ENCODE measurements at places on chromosomes 12 and 14. TPM values are rescaled to one million over a fixed set of nuclear protein-coding genes. Genes with fewer than 3 reads are reported as not detected.
A peak's percentile ranks its signal among the peaks of the same experiment; 100 is the strongest.

GRCh38 chr14:104935955-104936354 is 11.3 kb downstream of the PLD4 start:
- H3K4me3 ChIP-seq: no peak overlapping the region
- H3K27ac ChIP-seq: no peak overlapping the region
- no peak for DNase-seq

DNA sequence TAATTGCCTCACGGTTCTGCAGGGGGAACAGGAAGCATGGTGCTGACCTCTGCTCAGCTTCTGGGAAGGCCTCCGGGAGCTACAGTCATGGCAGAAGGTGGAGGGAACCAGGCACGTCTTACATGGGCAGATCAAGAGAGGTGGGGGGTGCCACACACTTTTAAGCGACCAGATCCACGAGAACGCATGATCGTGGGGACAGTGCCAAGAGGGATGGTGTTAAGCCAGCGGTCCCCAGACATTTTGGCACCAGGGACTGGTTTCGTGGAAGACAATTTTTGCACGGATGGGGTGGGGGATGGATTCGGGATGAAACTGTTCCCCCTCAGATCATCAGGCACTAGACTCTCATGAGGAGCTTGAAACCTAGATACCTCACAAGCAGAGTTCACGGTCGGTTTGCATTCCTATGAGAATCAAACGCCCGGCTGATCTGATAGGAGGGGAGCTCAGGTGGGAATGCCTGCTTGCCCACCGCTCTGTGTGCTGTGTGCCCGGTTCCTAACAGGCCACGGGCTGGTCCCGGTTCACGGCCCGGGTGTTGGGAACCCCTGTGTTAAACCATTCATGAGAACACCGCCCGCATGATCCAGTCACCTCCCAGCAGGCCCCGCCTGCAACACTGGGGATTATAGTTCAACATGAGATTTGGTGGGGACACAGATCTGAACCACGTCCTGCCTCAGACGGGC is 96.9 kb downstream of the ADGRD1 start:
- DNase-seq: no peak
- H3K27ac ChIP-seq: no peak overlapping the region
- no peaks in the 10 kb centered on the region for H3K4me1 ChIP-seq

- no peaks in the 10 kb centered on the region for H3K36me3 ChIP-seq
- DNase-seq: no peak
- H3K27me3 ChIP-seq: no peaks in the 10 kb centered on the region
- peaks cover 48% of the 10 kb centered on the region for H3K4me1 ChIP-seq
- H3K4me3 ChIP-seq: no peak overlapping the region
Observed at GRCh38 chr12:13367973-13368372, 171.4 kb downstream of the EMP1 start.

The KLRK1 gene
- total RNA-seq: not detected

The KCNJ8 gene
- 3.6 TPM for total RNA-seq

The IL31 gene
- total RNA-seq: not detected

DNA sequence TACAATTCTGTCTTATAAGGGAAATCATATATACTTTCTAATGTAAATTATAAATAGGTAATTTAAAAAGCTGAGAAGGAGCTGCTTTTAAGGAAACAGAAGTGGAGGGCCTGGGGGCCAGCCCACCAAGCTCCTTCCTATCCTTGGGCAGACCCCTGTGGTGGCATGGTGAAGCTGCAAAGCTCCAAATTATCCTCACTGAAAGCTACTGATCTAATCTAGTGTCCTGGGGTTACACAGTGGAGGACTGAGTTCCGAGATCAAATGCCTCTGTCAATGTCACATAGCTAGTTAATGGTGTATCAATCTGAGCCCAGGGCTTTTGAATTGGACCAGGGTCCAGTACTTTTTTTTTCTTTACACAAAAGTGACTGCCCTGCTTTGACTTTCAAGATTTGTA is 355.4 kb downstream of the CEP128 start:
- peaks cover 16% of the 10 kb centered on the region for H3K4me1 ChIP-seq
- no peaks in the 10 kb centered on the region for H3K27me3 ChIP-seq
- DNase-seq: no peak
- no peak overlapping the region for H3K27ac ChIP-seq
- peaks cover 6% of the 10 kb centered on the region for H3K36me3 ChIP-seq
- H3K4me3 ChIP-seq: no peak overlapping the region

The COQ5 gene
- total RNA-seq: 28.9 TPM

- no peak overlapping the region for H3K4me3 ChIP-seq
- H3K27ac ChIP-seq: peak overlapping the region; percentile 75
- DNase-seq: no peak
- no peaks in the 10 kb centered on the region for H3K27me3 ChIP-seq
- peaks cover under 1% of the 10 kb centered on the region for H3K36me3 ChIP-seq
Observed at GRCh38 chr12:2198005-2198501, 145.3 kb downstream of the CACNA1C start.

DNA sequence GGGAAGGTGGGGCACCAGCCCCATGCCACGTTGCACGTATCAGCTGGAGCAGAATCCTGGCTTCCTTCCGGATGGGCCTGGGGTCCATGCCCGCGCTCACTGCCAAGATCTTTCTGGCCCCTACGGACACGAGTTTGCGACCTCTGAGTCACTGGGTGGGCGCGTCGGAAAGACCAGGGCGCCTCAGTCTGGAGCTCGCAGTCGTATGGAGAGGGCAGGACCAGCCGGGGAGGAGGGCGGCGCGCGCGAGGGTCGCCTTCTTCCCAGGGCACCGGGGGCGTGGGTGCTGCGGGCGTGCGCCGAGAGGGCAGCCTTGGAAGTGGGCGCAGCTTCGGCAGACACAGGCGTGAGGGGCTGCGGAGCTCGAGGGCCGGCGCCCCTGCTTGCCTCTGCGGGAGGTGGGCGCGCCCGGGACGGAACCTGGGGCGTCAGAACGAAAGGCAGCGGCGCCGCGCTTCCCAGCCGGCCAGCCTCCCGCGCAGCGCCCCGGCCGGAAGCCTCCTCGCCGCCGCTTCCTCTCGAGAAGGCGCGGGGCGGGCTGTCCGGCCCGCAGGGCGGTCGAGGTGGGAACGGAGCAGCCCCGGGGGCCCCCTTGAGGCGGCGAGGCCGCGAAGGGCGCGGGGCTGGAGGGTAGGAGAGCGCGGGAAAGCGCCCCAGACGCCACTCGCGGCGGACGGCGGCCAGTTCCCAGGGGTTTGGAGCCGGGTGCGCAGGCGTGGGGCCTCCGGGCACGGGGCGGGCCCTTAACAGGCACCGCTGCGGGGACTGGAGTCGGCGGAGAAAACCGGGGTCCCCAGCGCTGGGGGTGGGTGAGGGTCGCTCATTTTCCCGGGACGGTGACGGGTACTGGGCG is at the start of gene ARL6IP4:
Gene ARL6IP4, plus strand, starts transcription at position 499 of the 853 bp plus-strand sequence. CDS start 459 bp downstream, outside the sequence.
- no peaks in the 10 kb centered on the region for H3K27me3 ChIP-seq
- no peaks in the 10 kb centered on the region for H3K36me3 ChIP-seq
- no peak for DNase-seq
- H3K4me1 ChIP-seq: peaks cover 55% of the 10 kb centered on the region
- H3K4me3 ChIP-seq: peak within 1 kb of the TSS; percentile 90

DNA sequence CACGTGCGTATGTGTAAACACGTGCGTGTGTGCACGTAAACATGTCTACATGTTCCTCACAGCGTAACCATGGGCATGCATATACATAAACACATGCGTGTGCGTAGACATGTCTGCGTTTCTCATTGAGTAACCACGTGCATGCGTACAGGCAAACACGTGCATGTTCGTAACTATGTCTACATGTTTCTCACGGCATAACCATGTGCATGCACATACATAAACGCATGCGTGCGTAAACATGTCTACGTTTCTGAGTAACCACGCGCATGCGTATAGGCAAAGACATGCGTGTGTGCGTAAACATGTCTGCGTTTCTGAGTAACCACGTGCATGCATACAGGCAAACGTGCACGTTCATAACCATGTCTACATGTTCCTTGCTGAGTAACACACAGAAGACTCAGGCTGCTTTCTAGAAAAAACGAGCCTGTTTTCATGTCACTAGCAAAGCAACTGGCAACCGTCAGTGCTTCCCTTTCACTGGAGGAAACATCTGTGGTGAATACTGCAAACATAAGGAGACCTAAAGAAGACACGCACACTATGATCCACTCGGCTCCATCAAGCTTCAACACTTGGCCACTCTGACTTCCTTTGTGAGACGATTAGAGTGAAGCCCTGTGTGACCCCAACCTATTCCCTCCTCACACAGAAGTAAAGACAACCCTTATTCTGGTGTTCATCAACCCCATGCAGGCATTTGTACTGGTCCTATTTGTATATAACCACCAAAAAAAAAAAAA is 28.8 kb downstream of the POLE start:
- no peaks in the 10 kb centered on the region for H3K4me1 ChIP-seq
- DNase-seq: no peak
- no peaks in the 10 kb centered on the region for H3K27me3 ChIP-seq
- no peak overlapping the region for H3K27ac ChIP-seq
- peaks cover 45% of the 10 kb centered on the region for H3K36me3 ChIP-seq

The DIO2 gene
- total RNA-seq: 0.58 TPM

The LAG3 gene
- total RNA-seq: 3.8 TPM

GRCh38 chr12:39451977-39452376 is 9.1 kb upstream of the KIF21A start:
- H3K27me3 ChIP-seq: no peaks in the 10 kb centered on the region
- H3K36me3 ChIP-seq: no peaks in the 10 kb centered on the region
- no peak overlapping the region for H3K27ac ChIP-seq
- DNase-seq: no peak

- no peaks in the 10 kb centered on the region for H3K4me1 ChIP-seq
- H3K27me3 ChIP-seq: peaks cover 32% of the 10 kb centered on the region
- DNase-seq: no peak
- peaks cover 5% of the 10 kb centered on the region for H3K36me3 ChIP-seq
Observed at GRCh38 chr12:122197612-122197966, 5.9 kb upstream of the B3GNT4 start.

GRCh38 chr12:117583677-117584225 is 222.3 kb upstream of the NOS1 start:
- H3K4me1 ChIP-seq: peaks cover 12% of the 10 kb centered on the region
- H3K27me3 ChIP-seq: peaks cover 73% of the 10 kb centered on the region
- no peak for DNase-seq

The ZNF891 gene
- 5.6 TPM for total RNA-seq

- no peak overlapping the region for H3K27ac ChIP-seq
- H3K36me3 ChIP-seq: no peaks in the 10 kb centered on the region
- H3K27me3 ChIP-seq: peaks cover 76% of the 10 kb centered on the region
- H3K4me1 ChIP-seq: peaks cover 5% of the 10 kb centered on the region
Observed at GRCh38 chr12:1830401-1830845, 10.1 kb downstream of the LRTM2 start.

GRCh38 chr12:74816398-74817175 is 279.0 kb downstream of the ATXN7L3B start:
- no peak overlapping the region for H3K4me3 ChIP-seq
- H3K27ac ChIP-seq: no peak overlapping the region
- H3K4me1 ChIP-seq: no peaks in the 10 kb centered on the region
- DNase-seq: no peak
- no peaks in the 10 kb centered on the region for H3K36me3 ChIP-seq
- H3K27me3 ChIP-seq: no peaks in the 10 kb centered on the region

- DNase-seq: no peak
- H3K4me3 ChIP-seq: peak overlapping the region; percentile 100
- H3K27ac ChIP-seq: peak overlapping the region; percentile 94
- no peaks in the 10 kb centered on the region for H3K27me3 ChIP-seq
- H3K4me1 ChIP-seq: peaks cover 16% of the 10 kb centered on the region
- peaks cover 6% of the 10 kb centered on the region for H3K36me3 ChIP-seq
Observed at GRCh38 chr14:65103150-65103760, 938 bp upstream of the MAX start.

GRCh38 chr12:58765076-58765475 is 155.2 kb downstream of the LRIG3 start:
- no peak overlapping the region for H3K4me3 ChIP-seq
- DNase-seq: no peak
- peaks cover 4% of the 10 kb centered on the region for H3K36me3 ChIP-seq
- H3K27me3 ChIP-seq: no peaks in the 10 kb centered on the region

GRCh38 chr14:35284506-35284905 is 7.7 kb upstream of the PSMA6 start:
- H3K4me1 ChIP-seq: no peaks in the 10 kb centered on the region
- no peaks in the 10 kb centered on the region for H3K27me3 ChIP-seq
- H3K36me3 ChIP-seq: peaks cover 13% of the 10 kb centered on the region
- DNase-seq: no peak
- no peak overlapping the region for H3K4me3 ChIP-seq

GRCh38 chr14:70021548-70022220 is 142.5 kb downstream of the SMOC1 start:
- H3K27ac ChIP-seq: no peak overlapping the region
- H3K4me3 ChIP-seq: no peak overlapping the region

The MIP gene
- total RNA-seq: not detected

- no peaks in the 10 kb centered on the region for H3K27me3 ChIP-seq
- no peak for DNase-seq
- H3K27ac ChIP-seq: peak overlapping the region; percentile 92
Observed at GRCh38 chr14:98070536-98070935, 1201.5 kb downstream of the BCL11B start.

- no peaks in the 10 kb centered on the region for H3K27me3 ChIP-seq
- H3K36me3 ChIP-seq: peaks cover 4% of the 10 kb centered on the region
- H3K4me3 ChIP-seq: no peak overlapping the region
- H3K27ac ChIP-seq: no peak overlapping the region
- no peaks in the 10 kb centered on the region for H3K4me1 ChIP-seq
- DNase-seq: peak; percentile 37
Observed at GRCh38 chr14:105865266-105865903, 339.0 kb downstream of the TMEM121 start.

The FBLN5 gene
- total RNA-seq: 41.5 TPM

The TAS2R46 gene
- total RNA-seq: 3.8 TPM

- H3K36me3 ChIP-seq: peaks cover 30% of the 10 kb centered on the region
- H3K27ac ChIP-seq: no peak overlapping the region
- H3K4me3 ChIP-seq: no peak overlapping the region
- peaks cover 23% of the 10 kb centered on the region for H3K4me1 ChIP-seq
- DNase-seq: no peak
- H3K27me3 ChIP-seq: no peaks in the 10 kb centered on the region
Observed at GRCh38 chr12:49126852-49127763, 4.1 kb downstream of the TUBA1B start.

DNA sequence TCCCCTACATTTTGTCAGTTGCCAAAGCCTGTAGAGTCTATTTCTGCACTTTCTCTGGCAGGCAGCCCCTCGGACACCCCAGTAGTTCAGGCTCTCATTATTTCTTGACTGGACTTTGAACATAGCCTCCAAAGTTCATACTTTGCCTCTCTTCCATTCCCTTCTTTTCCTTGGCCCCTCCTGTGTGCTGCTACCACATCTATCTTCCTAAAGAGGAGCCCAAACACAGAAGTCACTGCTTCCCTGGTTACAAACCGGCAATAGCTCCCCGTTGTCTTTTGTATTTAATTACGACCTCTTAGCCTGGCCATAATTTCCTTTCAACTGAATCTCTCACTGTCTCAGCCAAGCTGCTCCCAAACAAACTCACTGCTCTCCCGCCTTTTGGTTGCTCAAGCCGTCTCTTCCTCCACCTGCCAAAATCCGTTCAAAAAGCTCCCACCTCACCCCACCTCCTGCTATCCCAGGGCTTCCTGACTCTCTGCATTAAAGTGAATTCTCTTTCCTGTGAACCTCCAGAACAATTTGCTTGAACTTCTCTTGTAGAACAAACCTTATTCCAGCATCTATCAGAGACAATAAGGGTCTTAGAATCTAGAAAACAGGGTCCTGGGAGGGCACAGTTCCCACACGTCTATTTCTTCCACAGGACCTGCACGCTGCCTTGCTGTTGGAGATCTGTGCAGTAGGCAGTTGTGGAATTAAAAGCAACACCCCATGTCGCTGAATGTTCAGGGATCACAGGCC is 46.9 kb downstream of the PRMT8 start:
- peaks cover 13% of the 10 kb centered on the region for H3K4me1 ChIP-seq
- H3K27me3 ChIP-seq: peaks cover 19% of the 10 kb centered on the region
- H3K4me3 ChIP-seq: no peak overlapping the region
- H3K27ac ChIP-seq: no peak overlapping the region

Measured in mesothelial cell of epicardium (in vitro differentiated cells).